ENCODE measurements at places on chromosomes 11 and 22.

DNA sequence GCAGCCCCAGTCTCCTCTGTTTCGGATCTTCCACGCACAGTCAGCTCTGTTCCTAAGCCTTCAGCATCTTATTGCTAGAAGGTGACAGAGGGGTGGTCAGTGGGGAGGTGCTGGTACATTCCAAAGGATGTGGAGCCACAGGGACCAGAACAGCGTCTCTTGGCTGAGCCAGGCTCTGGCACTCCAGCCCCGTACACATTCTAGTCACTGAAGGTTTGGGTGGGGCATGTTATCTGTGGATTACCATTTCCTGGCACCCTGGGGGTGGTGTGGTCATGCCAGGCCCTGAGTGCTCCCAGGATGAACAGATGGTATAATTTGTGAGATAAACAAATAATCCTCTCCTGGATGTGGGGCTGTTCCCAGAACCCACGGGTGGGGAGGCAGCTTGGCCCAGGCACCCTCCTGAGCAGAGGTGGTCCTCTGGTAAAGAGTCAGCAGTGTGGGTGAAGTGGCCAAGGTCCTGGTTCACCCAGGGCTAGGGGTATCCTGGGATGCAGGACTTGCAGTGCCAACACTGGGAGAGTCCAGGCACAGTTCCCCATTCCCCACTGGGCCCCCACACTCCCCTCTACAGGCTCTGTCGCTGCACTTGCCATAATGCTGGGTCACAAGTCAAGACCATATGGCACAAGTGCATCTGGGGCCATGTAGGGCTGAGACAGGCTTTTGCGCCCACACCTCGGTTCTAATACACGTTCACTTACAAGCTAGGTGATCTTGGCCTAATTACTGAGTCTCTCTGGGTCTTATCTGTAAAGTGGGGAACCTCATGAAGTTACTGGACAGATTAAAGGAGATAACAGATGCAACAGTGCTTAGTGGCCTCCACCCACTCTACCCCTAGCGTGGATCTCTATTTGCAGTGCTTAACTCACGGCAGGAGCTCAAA is 33.0 kb downstream of the DKK3 start:
- DNase-seq: no peak

DNA sequence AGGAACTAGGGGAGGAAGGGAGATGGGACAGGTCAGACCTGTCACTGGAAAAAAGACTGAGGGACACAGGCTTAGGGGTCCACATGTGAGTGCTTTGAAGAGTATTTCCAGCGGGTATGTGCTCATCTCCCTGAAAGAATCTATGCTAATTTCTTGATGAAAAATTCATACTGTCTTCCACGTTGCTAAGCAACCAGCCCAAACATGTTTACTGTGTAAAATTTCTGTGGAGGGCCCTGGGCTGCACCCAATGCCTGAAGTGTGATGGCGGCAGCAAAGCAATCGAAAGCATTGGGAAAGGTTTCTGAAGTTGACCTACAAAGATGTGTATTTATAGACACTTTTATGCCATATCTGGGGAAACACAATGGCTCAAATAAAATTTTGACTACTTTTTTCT is 7.4 kb downstream of the SYT13 start:
- DNase-seq: no peak

DNA sequence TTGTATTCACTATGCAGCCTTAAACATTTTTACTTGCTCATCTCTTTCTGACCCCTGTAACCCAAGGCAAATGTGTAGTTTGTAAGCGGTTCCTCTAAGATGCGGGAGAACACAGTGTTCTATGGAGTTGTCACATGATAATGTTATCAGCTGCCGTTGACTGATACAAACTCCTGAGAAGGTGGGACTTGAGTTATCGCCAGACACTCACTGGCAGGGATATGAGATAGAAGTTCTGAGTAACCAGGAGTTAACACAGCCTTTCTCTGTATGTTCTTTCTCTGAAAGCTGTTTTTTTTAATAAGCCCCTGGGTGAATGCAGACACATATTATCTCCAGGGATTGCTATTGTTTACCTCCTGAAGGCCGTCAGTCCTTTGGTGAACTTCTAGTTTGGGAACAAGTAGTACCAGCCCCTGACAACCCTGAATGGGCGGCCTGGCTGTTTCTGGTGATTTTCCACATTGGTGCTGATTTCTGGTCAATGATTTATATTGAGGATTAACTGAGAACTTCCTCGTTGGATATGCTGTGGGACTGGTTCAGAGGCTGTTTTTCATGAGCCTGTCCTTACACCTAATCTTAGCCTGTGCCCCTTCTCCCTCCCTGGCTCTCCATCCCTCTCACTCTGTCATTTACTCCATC is 155.3 kb upstream of the RASSF10 start:
- DNase-seq: no peak

- no peak for DNase-seq
These were observed 168.6 kb upstream of the E2F8 start for GRCh38 chr11:19409307-19409706.

Measured in stimulated activated naive CD4-positive, alpha-beta T cell treated with Interleukin-2 at 50 U/mL for 16 hours (primary cell).